ENCODE measurements at places on chromosomes 11 and 22.

DNA sequence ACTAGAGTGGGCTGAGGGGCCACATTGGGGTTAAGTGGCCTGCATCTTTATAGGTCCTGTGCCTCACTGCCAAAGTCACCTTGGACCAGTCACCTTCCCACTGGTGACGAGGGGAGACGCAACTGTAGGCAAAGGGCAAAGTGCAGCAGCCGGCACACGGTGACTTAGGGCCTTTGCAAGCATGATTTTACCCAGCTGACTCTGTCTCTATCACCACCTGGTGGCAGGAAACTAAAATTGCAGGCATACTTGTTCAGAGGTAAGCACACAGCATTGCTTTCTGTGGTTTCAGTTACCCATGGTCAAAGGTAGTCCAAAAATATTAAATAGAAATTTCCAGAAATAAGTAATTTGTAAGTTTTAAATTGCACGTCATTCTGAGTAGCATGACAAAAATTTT, 1164.4 kb downstream of the BRD1 start:
- no peak for DNase-seq

GRCh38 chr11:43268786-43269185, 43.0 kb upstream of the API5 start:
- no peak for DNase-seq

DNA sequence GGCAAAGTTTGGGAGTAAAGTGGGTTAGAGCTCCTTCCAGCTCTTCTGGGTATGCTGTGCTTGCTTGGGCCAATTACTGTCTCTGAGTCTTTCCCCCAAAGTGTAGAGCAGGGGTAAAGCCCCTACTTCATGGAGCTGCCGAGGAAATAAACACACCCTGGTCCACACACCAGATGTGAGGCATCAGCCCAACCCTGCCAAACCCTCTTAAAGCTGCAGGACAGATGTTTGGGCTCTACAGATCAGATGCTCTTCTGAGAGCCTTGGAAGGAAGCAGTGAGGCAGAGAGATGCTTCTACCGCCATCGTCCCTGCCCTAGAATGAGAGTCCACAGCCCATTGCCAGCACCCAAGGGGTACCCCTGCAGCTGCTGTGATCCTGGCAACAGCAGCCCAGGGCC, 64.7 kb downstream of the ELFN2 start:
- DNase-seq, result no peak

- no peak for DNase-seq
These were observed 52.9 kb downstream of the UVRAG start for GRCh38 chr11:75867778-75868374.

- no peak for DNase-seq
These were observed 113.1 kb upstream of the BLID start for GRCh38 chr11:122229078-122229477.

GRCh38 chr11:124876818-124877630, 11.8 kb downstream of the ROBO3 start:
- no peak for DNase-seq

DNA sequence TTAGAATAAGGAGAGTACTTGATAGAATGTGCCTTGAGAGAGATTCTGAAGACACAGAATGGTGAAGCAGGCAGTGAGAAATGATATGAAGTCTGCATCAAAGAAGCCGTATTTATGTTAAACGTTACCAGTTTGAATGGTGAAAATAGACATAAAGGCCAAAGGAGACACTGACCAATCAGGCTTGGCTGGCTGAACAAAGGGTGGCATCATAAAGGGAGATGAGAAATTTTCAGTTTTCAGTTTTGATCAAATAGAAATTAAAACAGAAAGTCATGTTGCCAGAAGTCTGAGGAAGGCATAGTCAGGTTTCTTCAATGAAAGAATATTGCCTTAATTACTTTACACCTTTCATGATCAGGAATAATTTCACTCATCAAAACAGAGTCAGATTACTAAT, 6.6 kb downstream of the OR51F1 start:
- DNase-seq, result no peak

All from NK-92 treated with Interleukin-12 subunit alpha and Interleukin-12 subunit beta, amount 100 ng/mL, for 24 hours (cell line).